ENCODE measurements at places on chromosomes 7 and 10. TPM values are rescaled to one million over a fixed set of nuclear protein-coding genes. Genes with fewer than 3 reads are reported as not detected.

GRCh38 chr7:100570954-100571828 lies 2.5 kb downstream of the SAP25 start:
- no peak for DNase-seq

DNA sequence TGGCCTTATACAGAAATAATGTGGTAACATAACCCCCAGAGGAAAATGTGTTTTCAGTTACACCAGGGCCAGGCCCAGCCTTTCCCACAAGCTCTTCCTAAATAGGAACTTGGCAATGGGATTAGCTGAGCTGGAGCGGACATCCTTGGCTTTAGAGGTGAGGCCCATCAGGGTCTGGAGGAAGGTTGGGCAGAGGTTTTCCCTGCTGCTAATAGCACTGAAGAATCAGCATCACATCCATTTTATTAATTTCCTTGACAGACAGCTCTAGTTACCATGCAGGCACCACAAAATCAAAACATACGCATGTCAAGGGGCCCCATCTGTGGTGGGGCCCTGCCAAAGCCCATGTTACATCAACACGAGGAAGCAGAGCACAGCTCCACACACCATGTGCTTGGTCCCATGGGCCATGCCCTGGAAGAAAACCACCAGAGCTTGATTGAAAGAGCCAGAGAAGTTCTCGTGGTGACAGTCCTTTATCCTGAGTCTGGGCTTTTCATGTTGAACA lies 566.6 kb downstream of the KCNMA1 start:
- DNase-seq: no peak

DNA sequence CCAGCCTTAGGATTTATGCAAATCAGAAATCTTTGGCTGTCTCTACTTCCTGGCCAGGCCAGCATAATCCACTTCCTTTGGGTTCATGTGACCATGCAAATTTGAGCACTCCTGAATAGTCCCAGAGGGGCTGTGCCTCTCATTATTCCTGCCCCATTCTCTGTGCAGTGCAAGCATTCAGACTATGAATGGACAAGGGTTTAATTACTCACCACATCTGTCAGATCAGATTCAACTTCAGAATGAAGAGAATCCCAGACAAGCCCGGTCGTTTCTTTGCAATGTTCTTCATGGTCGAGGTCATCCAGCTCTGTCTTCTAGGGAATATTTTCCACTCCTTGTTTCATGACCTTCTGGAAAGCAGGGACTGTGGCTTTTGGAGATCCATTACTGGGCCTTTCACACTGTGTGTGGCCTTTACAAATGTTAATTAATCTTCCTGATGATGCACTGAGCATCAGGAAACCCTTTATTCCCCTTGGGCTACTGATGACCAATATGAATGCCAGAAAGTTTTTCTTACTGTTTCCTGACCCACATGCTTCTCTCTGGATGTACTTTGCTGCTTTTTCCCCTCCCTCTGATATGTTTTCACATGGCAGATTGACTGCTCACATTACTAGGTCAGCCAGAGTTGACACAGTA lies 217.6 kb upstream of the TCF7L2 start:
- DNase-seq: no peak

DNA sequence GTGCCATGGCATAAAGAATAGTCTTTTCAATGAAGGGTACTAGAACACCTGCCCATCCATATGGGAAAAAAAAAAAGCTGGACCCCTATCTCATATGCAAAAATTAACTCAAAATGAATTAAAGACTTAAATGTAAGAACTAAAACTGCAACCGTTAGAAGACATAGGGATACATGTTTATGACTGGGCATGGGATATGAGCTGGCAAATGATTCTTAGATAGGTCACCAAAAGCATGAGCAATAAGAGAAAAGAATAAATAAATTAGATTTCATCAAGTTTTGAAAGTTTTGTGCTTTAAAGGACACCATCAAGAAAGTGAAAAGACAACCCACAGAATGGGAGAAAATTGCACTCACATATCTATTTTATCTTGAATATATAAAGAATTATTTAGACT lies 222.0 kb downstream of the ADK start:
- DNase-seq: no peak

- no peak for DNase-seq
Measured at GRCh38 chr7:76011442-76011861, 17.1 kb upstream of the TMEM120A start.

GRCh38 chr10:98380493-98381339 lies 34.3 kb downstream of the PYROXD2 start:
- no peak for DNase-seq

Gene FAM25A
- total RNA-seq: not detected

Gene LLCFC1
- not detected for total RNA-seq

Gene SAP25
- 15.3 TPM for total RNA-seq

DNA sequence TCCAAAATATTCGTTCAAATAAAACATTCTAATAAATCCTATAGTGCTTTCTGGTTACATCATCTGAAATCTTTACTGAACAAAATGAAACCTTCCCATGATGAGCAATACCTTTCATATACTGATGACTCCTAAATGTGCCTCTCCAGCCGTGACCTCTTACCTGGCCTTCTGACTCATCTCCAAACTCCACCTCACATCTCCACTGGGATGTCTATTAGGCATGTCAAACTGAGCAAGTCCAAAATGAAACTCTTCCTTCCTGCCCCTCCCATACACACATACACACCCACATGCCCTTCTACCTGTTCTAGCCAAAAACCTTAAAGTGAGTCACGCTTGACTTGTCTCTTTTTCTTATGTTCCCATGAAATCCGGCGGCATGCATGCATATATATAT lies 22.9 kb downstream of the GSAP start:
- no peak for DNase-seq

- peak; percentile 22 for DNase-seq
Measured at GRCh38 chr10:5971315-5971832, 6.0 kb downstream of the IL15RA start.

Gene CSTF2T
- 15.9 TPM for total RNA-seq

DNA sequence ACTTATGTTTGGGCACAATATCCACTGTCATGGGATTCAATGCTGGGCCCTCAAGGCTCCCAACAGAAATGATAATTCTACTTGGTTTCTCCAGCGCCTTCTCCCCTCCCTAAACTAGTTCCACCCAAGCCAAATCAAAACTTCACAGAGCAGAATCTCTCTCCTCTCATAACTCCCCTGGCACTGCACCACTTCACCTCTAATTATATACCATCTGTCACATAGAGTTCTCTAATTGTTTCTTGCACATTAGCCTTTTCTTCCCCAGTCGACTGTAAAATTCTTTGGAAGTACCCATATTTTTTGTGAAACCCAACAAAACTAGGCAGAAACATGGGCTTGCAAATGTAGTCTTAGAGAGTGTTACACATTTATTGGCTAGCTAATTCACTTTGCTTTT lies 8.1 kb downstream of the SGMS1 start:
- DNase-seq: no peak

Gene MUC12
- 6.5 TPM for total RNA-seq

Gene NODAL
- not detected for total RNA-seq

Gene NPC1L1
- 0.66 TPM for total RNA-seq

Gene FZD1
- total RNA-seq: 6.6 TPM

Gene MTURN
- 14.1 TPM for total RNA-seq

Gene SPDYE2B
- total RNA-seq: not detected

DNA sequence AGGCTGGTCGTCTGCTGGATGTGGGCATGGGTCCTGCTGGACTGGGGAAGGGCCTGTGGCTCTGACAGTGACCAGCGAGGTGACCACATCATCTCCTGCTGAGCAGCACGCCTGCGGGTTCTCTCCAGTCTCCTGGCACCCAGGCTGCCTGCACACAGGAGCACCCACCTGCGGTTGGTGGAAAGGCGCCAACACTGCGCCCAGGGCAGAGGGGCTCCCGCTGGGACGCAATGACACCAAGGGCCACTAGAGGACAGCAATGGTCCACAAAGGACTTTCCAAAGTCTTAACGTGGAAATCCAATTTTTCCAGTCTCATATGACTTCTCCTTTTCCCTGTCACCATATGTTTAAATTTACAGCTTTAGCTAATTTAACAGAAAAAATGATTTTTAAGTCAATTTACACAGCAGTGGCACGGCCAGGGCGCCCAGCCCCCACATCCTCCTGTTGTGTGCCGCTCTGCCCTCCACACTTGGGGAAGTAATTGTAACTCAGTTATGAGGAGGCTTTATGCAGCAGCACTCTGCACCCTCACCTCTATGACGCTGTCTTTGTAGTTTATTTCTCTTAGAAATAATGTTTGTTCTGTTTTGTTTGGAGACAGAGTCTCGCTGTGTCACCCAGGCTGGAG lies 38.1 kb downstream of the CFAP46 start:
- DNase-seq: peak; percentile 46

Gene CDH23
- 3.6 TPM for total RNA-seq

DNA sequence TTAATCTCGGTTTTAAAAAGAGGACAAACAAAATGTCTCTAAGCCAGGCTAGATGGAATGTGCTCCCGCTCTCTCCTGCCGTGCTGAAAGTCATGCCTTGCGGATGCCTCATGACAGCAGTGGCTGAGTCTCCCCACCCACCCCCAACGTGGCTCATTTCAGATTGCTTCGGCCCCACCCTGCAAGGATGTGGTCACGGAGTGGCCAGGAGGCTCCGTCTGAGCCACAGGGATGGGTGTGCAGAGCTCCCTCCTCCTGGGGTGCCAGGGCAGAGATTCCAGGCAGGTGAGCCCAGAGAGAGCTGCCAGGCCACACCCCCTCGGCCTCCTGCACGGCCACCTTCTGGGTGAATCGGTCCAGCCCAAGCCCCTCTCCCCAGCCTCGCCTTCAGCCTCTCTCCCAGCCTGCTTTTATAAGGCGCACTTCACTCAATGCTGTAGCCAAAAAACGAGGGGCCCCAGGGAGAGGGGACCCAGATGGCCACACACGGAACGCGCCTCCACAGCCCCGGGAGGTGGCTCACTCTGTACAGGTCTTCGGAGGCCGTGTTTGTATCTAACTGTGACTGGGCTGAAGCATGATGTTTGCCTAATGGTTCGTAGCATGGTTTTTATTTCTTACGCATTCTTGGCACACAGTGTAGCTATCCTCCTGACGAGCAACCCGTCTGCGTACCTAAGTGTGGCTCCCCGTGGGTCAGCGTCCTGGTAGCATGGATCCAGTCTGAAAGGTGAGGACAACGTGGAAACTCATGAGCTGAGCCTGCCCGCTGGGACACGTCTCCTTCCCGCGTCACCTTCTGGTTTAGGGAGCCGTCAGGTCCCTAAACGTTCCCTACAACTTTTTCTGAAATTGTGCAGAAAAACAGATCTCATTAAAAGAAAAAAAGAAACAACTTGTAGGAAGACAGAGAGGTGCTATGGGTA lies 413.8 kb upstream of the FOXK1 start:
- DNase-seq: no peak

GRCh38 chr10:70474780-70475179 lies 3.8 kb upstream of the PALD1 start:
- DNase-seq: no peak

GRCh38 chr10:6877336-6877721 lies 297.3 kb upstream of the PRKCQ start:
- no peak for DNase-seq

Gene SLC29A4
- total RNA-seq: 4.8 TPM

Gene IGFBP3
- total RNA-seq: 31.5 TPM

DNA sequence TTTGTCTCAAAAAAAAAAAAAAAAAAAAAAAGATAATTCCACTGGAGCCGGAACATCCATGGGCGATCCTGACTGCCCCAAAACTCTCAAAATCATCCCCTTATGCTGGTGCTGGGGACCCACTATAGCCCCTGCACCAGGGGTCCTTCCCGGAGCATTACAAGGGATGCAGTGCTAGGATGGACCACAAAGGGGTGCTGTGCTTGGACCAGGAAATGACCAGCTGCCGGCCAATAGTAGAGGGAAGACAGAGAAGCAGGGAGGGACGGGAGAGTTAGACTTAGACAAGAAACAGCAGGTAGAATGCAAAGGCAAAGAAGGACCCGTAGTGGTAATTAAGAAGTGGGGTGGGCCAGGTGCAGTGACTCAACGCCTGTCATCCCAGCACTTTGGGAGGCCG lies 40.5 kb downstream of the RCC1L start:
- no peak for DNase-seq

GRCh38 chr7:33981671-33982424 lies 76.5 kb downstream of the BMPER start:
- no peak for DNase-seq

Gene NUPR2
- not detected for total RNA-seq

GRCh38 chr10:73997461-73997786 lies 492 bp upstream of the VCL start:
- DNase-seq: no peak

- peak; percentile 24 for DNase-seq
Measured at GRCh38 chr7:1939434-1940401, 269.6 kb downstream of the ELFN1 start.

Gene AMPH
- 0.57 TPM for total RNA-seq

DNA sequence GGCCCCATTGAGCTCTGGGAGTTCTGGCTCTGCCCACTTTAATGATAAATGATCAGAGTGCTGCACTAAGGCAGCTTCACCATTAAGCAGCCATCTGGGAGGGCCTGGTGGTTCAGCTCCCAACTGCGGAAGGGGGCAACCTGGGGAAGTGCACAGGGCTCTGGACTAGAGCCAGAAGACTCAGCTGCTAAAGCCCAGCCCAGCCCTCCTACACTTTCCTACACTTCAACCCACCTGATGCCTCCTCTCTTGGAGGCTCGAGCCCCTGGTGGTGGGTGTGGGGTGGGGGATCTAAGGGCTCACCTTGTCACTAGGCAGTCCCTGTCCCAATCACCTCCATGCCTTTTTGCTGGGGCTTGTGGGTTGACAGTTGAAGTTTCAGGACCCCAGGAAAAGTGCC lies 60.6 kb upstream of the ANTXRL start:
- no peak for DNase-seq

DNA sequence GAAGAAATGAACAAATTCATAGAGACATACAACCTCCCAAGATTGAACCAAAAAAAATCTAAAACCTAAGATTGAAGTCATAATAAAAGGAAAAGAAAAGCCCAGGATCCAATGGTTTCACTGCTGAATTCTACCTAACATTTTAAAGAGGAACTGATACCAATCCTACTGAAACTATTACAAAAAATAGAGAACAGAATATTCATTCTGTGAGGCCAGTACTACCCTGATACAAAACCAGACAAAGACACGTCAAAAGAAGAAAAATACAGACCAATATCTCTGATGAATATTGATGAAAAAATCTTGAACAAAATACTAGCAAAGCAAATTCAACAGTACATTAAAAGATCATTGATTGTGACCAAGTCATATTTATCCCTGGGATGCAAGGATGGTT lies 128.5 kb upstream of the STEAP1 start:
- no peak for DNase-seq

Gene MRPS33
- total RNA-seq: 35.5 TPM

DNA sequence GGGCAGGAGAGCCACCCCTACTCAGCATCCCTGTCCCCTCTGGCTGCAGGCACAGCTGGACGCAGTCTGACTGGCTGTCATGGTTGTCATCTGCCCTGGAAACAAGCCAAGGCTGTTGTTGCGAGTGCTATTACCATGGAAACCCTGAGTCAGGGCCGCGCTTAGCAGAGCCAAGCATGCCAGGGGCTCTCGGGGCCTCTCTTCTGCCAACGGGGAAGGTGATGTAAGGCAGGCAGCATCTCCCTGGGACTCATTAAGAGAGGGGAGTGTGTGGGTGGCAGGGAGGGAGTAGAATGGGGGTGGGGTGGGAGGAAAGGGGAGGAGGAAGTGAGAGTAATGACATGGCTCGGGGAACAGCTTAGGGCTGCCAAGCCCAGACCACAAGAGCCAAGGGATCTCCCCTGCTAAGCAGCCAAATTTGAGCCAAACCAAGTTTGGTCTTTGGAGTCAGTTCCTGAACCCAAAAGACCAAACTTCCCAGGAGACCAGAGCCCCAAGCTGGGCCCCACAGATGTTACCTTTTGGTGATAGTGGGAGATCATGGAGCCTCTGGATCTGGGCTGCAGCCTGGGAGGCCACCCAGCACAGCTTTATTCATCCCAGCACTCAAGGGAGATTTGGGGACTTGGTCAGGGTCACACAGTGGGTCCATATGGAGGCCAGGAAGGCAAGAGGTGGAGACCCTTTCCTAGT lies 67.6 kb downstream of the TMEM130 start:
- DNase-seq: no peak

Measured in Peyer's patch (tissue), 4 donors.